Glomerular endothelial cell (primary cell): ENCODE measurements at places on chromosomes 3 and 15. TPM values are rescaled to one million over a fixed set of nuclear protein-coding genes. Genes with fewer than 3 reads are reported as not detected.

DNA sequence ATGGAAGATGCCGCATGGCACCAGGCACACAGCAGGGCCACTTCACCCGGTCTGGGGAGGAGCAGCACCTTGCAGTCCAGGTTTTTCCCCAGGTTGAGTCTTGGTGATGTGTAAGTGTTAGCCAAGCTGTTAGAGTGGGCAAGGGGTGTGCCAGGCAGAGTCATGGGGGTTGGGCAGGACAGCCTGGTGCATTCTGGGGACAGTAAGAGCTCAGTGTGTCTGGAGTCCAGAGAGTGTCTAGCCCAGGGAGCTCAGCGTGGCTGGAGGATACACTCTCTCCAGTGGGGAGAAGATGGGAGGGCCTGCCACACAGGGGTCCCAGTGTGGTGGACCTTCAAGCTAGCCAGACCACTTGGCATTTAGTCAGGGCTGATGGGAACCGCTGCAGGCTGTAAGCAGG lies 87.4 kb downstream of the AAGAB start:
- DNase-seq, result no peak

DNA sequence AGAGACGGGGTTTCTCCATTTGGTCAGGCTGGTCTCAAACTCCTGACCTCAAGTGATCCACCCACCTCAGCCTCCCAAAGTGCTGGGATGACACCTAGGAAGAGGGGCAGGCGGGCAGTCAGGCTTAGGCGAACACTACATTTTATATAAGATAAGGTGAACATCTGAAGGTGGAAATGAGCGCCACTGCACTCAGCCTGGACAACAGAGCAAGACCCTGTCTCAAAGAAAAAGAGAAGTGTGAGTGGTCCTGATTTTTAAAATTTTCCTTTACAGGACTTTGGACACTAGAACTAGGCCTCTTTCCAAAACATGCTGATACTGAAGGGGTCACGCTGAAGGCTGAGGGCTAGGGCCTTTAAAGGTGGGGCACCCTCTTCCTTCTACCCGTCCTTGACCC lies 48.0 kb downstream of the ZDHHC19 start:
- no peak for DNase-seq

DNA sequence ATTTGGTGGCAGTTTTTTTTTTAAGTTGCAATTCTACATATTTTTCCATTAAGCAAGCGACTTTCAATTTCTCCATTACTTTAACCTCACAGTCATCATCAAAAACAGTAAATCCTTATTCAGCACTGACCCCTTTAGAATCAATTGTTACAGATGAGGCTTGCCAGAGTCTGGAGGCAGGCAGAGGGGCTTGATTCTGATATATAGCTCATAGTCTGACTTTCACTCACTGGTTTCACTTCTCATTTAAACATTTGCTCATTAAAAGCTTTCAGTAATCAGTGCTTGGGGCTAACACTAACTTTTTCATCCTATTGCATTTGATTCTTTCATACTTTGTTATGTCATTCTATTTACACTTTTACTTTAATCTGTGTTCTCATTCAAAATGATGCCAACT lies 88.4 kb downstream of the PYDC2 start:
- no peak for DNase-seq

DNA sequence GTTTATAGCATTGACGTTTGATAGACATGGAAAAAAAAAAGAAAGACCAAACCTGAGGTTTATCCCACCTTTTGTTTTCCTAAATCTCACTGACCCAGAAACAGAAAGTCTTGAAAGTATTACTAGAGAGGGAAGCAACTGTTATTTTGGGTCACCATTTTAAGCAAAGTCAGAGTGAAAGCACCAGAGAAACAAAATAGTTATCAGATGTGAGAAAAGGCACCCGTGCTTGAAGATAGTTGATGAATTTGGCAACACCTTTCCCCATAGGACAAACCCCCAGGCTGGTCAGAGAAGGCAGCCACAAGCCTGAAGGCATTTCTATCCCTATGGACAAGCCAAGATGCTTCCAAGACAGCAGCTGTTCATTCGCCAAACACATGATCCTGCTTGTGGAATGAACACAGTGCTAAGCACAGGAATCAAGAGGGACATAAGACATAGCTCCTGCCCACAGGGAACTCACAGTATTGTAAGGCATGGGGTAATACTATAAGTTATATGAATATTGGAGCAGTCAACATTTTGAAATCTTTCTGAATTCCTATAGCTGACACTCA lies 170.9 kb downstream of the ERC2 start:
- no peak for DNase-seq

TRPC1 gene
- 10.7 and 14.1 TPM in 2 replicates for total RNA-seq

DNA sequence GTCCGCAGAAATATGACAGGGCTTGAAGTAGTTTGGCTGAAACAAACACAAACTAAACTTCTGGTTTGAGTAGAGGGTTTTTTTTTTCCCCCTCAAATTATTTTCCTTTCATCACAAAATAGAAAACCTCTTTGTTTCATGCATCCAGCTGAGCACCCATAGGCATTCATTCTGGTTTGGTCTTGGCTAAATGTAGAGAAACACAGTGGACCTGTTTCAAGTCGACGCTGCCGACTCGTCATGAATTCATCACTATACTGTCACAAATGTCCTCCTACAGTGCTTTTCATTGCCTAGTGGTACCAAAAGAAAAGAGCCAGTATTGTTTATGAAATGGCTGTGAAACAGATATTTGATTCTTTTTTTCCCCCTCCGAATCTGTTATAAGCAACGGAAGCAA lies 52.4 kb upstream of the GYG1 start:
- no peak for DNase-seq

DNA sequence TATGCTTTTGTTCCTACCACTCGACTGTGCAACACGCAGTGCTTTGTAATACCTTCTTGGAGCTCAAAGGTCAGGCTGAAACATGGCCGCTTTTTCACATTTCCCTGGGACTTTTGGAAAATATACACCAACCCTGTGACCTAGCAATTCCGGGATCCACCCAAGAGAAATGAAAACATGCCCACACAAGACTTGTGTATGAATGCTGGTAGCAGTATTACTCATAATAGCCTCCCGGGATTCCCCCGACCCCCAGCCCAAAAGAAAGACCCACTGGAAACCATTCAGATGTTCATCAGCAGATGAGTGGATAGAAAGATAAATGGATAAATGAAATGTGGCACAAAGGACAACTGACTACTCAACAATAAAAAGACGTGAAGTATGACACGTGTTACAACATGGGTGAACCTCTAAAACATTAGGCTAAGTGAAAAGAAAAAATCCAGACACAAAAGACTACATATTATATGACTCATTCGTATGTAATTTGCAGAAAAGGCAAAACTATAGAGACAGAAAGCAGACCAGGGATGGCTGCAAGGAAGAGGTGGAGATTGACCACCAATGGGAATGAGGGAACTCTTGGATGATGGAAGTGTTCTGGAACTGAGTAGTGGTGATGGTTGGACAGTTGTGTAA lies 104.1 kb downstream of the PGPEP1L start:
- DNase-seq, result no peak

UTS2B gene
- total RNA-seq, result 0.29 and 1.1 TPM in 2 replicates

DNA sequence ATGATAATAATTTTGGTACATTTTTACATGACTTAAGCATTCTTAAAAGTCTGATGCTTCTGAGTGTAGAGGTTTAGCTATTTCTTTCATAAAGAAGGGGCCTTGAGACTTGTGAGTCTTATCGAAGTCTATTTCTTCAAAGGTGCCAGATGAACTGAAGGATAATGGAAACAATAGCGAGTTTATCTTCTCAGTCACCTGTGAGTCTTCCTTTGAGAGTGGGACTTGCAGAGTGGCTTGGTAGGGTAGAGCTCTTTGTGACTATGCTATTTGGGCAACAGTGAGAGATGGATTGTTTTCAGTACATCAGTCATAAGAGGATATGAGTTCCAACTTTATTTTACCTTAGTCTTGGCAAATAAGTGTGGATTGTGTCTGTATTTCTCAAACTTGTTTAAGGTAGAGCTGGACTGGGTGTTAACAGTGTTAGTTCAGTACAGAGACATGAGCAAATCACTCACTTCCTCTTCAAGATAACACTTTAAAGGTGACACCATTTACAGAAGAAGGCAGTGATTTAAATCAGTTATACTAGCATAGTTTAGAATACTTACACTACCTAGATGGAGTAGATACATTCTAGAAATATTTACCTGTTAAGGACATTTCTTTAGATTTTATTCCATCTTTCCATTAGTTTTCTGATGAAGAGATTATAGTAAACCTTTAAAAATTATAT lies 3.2 kb downstream of the AKAP13 start:
- DNase-seq, result no peak

MCTP2 gene
- total RNA-seq, result 0.29 and 1.2 TPM in 2 replicates

- DNase-seq, result no peak
Observed at GRCh38 chr3:161969867-161970266, 473.3 kb downstream of the OTOL1 start.

GRCh38 chr3:72664184-72664975 lies 183.9 kb downstream of the SHQ1 start:
- no peak for DNase-seq

DNA sequence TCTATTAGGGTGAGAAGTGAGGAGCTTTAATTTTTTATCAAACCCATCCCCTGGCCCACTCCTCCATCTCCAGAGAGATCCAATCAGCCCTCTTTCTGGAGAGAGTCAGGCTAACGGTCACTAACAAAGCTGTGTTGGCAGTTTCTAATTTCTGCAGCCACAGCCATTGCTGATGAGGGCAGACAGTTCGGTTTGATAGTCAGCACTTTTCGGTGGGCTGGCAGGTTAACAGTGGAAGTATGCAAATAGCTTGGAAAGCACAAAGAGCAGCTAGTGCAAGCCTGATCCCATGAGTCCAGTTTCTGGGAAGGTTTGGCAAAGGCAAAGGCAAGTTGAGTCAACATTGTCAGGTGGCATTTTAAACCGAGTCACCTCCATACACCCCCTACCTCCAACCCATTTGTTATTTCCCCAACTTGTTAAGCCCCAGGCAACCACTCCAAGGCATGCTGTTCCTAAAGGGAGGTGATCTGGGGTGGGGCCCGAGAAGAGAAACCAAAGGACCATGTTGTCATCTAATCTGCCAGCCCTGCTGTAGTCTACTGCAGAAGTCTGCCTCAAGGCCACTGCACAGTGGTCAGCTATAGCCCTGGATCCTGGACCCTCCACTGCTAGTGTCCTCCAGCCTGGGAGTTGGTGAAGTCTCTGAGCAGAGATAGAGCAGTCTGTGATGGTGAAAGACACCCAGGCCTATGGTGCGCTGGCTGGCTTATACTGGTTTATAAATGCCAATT lies 1.7 kb downstream of the CCR1 start:
- DNase-seq, result no peak

GRCh38 chr15:79332824-79333510 lies 22.1 kb downstream of the TMED3 start:
- DNase-seq, result no peak

RGMA gene
- 0.15 and 0.35 TPM in 2 replicates for total RNA-seq

KLHL18 gene
- total RNA-seq, result 17.5 and 23.9 TPM in 2 replicates

DOCK3 gene
- total RNA-seq, result 0.19 and 0.29 TPM in 2 replicates

IL1RAP gene
- total RNA-seq, result 8.1 and 12.5 TPM in 2 replicates

ROPN1 gene
- not detected in 2 replicates for total RNA-seq

HCN4 gene
- total RNA-seq, result 0.06 and 0.19 TPM in 2 replicates

CRTAP gene
- total RNA-seq, result 171 and 237 TPM in 2 replicates

NRG4 gene
- total RNA-seq, result not detected in 2 replicates

- no peak for DNase-seq
Observed at GRCh38 chr15:79140846-79141570, 50.4 kb upstream of the RASGRF1 start.

DNA sequence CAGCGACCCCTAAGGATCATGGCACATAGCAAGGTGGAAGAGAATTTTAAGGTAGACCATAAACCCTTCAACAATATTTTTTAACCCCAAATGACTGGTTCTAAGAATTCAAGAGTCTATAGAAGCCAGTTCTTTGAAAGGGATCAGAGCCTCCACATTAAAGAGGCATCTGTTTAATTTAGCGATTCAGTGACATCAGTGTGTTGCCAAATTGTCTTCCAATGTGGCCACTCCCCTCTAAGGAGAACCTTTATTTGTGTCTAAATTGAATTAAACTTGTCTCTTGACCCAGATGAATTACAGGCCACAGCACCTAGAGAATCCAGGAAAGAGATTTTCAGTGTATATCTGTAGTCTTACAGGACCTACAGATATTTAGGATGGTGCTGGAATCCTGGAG lies 6.6 kb upstream of the SH3BP5 start:
- no peak for DNase-seq
